ENCODE measurements at places on chromosomes 4 and X. TPM values are rescaled to one million over a fixed set of nuclear protein-coding genes. Genes with fewer than 3 reads are reported as not detected.

The TSPAN7 gene
- 0.12 TPM for total RNA-seq

The NUDT10 gene
- total RNA-seq: 0.96 TPM

The LONRF3 gene
- 1.4 TPM for total RNA-seq

The XG gene
- not detected for total RNA-seq

The ASB12 gene
- not detected for total RNA-seq

The GLRA3 gene
- not detected for total RNA-seq

The IQCM gene
- not detected for total RNA-seq

The SPP1 gene
- 3.1 TPM for total RNA-seq

The CENPVL2 gene
- total RNA-seq: not detected

The PRDM5 gene
- 11.4 TPM for total RNA-seq

The TCEAL8 gene
- 87.1 TPM for total RNA-seq

The RPL9 gene
- total RNA-seq: 1,643 TPM

The KLHL13 gene
- total RNA-seq: 0.12 TPM

The C4orf50 gene
- not detected for total RNA-seq

The DCAF4L1 gene
- total RNA-seq: not detected

The DIPK2B gene
- not detected for total RNA-seq

The WNK3 gene
- total RNA-seq: 1.8 TPM

The SMPX gene
- total RNA-seq: not detected

The OPHN1 gene
- total RNA-seq: 3.5 TPM

The FRMPD3 gene
- total RNA-seq: not detected

The IGFBP7 gene
- 436 TPM for total RNA-seq

The FABP2 gene
- not detected for total RNA-seq

The FAM9C gene
- not detected for total RNA-seq

The MUC7 gene
- not detected for total RNA-seq

The HS6ST2 gene
- not detected for total RNA-seq

The FGG gene
- total RNA-seq: not detected

The DCLK2 gene
- 4.1 TPM for total RNA-seq

The MAGEC3 gene
- not detected for total RNA-seq

The ESX1 gene
- not detected for total RNA-seq

The NAA11 gene
- total RNA-seq: 0.36 TPM

The ATOH1 gene
- total RNA-seq: not detected

The MID2 gene
- 0.88 TPM for total RNA-seq

The LANCL3 gene
- 0.72 TPM for total RNA-seq

The LUZP4 gene
- not detected for total RNA-seq

The TMPRSS11E gene
- total RNA-seq: not detected

The TAF7L gene
- total RNA-seq: not detected

The AMTN gene
- not detected for total RNA-seq

The RHOXF2B gene
- total RNA-seq: not detected

The AADAT gene
- 3.4 TPM for total RNA-seq

The GPR101 gene
- not detected for total RNA-seq

The SUPT20HL2 gene
- total RNA-seq: 0.24 TPM

The UGT2B11 gene
- not detected for total RNA-seq

Measured in RPMI7951 (cell line).